A172 (cell line): ENCODE measurements at places on chromosomes 11 and 22.

- peak; percentile 3 for DNase-seq
These were observed 100.3 kb downstream of the GUCY1A2 start for GRCh38 chr11:106917973-106918372.

- no peak for DNase-seq
These were observed 403.8 kb downstream of the CNTN5 start for GRCh38 chr11:99424313-99425084.

DNA sequence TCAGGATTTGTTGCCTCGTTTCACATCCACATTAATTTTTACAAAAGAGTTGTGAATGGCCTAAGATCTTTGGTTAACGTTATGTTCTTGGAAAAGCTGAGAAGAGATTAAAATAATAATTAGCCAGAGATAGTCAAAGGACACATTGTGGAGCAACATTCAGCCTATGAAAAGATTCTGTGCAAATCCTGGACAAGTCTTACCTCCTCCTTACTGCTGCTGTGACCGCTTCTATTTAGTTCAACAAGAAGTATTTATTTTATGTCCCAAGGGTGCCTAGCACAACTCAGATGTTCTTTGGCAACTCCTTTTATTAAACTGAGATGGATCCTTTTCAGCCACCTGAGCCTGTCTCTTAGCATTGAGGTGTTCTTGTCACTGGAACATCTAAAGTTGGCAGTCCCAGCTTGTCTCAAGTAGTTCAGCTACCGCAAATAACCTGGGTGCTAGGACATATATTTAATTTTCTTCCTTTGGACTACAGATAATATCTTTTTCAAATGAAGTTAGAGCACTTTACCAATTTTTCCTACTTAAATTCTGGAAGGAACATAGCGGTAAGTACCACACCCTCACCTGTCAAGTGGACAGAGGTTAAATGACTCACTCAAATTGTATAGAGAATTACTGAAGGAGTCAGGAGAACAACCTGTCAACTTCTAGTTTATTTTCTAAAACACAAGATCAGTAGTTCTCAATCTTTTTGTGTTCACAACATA is 80.5 kb upstream of the CHRM4 start:
- no peak for DNase-seq

GRCh38 chr11:75276686-75277085 is 36.1 kb downstream of the TPBGL start:
- DNase-seq = no peak

- DNase-seq = no peak
These were observed 203.1 kb downstream of the TENM4 start for GRCh38 chr11:79237703-79238102.

DNA sequence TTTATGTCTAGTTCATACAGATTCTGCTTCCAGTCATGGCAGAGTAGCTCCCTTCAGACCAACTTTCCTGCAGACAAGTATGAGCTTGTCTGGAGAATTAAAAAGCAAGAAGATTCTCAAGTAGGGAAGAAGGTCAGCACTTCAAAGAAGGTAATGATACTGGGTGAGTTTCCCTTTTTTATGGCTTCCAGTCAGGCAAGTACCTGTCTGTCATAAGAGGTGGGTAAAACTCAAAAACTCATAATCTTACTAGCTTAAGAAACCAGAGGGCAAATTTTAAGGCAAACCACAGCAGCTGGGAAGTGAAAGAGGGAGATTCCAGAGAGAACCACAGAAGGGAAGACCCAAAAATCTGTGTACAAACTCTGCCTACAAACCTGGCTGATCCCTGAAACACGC is 54.2 kb downstream of the DENND5A start:
- no peak for DNase-seq

DNA sequence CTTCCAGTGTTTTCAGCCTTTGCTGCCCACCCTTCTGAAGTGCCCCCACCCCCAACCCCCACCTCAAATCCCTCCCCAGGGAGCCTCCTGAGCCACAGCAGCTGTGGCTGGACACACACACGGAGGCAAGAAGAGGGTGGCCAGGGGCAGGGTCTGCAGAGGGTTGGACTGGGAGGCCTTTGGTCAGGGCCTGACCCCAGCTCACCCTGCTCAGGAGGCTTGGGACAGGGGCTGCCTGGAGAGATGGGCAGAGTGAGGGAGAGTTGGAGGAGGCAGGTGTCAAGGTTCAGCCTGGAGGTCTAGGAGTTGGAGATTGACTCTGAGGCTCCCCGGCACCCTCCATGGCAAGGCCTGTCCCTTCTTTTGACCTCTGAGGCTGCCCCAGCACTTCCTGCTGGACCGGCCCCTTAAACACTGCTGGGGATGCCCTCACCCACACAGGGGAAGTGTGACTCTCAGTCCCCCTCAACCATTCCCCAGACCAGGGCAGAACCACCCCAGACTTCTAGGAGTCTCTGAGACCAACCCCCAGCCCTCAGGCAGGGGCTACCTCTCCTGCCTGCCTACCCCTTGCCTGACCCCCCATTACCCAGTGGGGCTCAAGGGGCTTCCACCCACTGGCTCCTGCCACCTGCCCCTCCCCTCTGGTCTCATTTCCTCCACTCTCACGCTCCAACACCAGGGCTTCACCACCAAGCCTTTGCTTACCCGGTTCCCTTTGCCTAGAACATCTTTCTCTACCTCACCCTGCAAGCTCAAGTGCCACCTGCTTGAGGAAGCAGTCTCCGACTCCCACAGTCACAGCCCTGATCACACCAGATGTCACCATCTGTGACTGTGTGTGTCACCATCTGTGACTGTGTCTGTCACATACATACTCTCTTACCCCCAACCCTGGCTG is 8.6 kb downstream of the ARAP1 start:
- DNase-seq = no peak

DNA sequence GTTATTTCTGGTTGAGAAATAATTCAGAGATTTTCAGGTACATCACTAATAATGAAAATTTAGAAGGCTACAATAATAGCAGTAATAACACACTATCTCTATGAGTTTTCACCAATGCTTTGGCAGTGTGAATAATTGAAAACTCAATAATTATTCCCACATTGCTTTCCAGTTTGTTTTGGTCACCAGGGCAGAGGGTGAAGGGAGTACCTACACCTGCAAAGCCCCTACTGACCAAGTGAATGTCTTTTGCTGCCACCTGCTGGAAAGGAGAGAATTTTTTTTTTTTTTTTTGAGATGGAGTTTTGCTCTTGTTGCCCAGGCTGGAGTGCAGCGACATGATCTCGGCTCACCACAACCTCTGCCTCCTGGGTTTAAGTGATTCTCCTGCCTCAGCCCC is 3.2 kb downstream of the NELL1 start:
- no peak for DNase-seq

GRCh38 chr11:70601861-70602538 is 203.7 kb downstream of the CTTN start:
- DNase-seq = no peak

DNA sequence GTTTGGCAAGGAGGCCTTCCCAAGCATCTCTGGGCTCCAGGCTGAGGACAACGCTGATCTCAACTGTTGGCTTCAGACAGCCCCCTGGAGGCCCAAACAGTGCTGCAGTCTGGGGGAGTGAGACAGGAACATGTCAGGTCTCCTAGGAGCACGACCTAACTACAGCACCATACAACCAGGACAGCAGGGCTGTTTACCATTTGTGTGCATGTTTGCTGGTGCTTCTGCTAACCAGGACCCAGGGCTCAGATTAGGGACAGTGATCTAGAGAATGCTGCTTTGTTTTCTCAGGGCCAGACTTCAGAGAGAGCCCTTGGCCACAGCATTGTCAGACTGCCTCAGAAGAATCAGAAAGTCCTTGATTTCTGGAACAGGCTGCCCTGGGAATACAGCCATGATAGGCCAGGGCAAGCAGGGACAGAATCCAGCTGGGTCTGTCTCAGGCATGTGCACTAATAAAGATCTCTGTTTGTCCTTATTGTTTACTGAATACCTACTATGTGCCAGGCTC is 126.5 kb downstream of the VPREB1 start:
- DNase-seq = no peak

GRCh38 chr22:40818192-40818746 is 877 bp downstream of the SLC25A17 start:
- no peak for DNase-seq

- DNase-seq = no peak
These were observed 14.0 kb upstream of the PAX6 start for GRCh38 chr11:31824879-31825837.

- no peak for DNase-seq
These were observed at the start of gene FAM180B for GRCh38 chr11:47586098-47586855. FAM180B (plus strand) TSS chr11:47586678; CDS start chr11:47586769, 91 bp downstream.

GRCh38 chr11:44950031-44950624 is 555 bp downstream of the TP53I11 start:
- DNase-seq = no peak

GRCh38 chr11:41716862-41717261 is 257.4 kb upstream of the LRRC4C start:
- no peak for DNase-seq

GRCh38 chr11:10622957-10623791 is 54.7 kb upstream of the LYVE1 start:
- no peak for DNase-seq

- DNase-seq = no peak
These were observed 71.6 kb upstream of the SHANK2 start for GRCh38 chr11:71323876-71324526.

DNA sequence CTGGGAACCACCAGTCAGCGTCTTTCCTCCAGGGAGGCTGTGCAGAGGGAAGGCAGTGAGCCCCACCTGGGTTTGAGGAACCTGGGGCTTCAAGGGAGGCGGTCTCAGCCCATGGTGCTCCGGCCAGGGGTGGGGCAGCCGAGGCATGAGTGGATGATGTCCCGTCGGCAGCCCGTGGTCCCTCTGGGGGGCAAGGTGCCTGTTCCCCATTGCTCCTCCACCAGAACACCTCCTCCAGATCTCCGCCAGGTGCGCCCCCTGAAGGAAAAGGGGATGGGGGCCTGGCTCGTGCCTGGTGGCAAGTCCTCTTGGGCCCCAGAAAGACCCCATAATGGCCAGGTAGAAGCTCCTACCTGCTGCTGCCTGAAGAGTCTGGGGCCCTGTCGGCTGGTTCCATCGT is 94.1 kb downstream of the KCNQ1 start:
- DNase-seq = no peak
